ENCODE measurements at places on chromosomes 2 and 18.

- DNase-seq, result no peak
Measured at GRCh38 chr2:128644156-128644555, 325.5 kb upstream of the HS6ST1 start.

GRCh38 chr2:193542762-193543161, 1348.0 kb upstream of the TMEFF2 start:
- DNase-seq, result no peak

GRCh38 chr2:241110607-241111439, 8.7 kb upstream of the MTERF4 start:
- DNase-seq, result no peak

- DNase-seq, result no peak
Measured at GRCh38 chr2:138137949-138138348, 173.7 kb downstream of the HNMT start.

DNA sequence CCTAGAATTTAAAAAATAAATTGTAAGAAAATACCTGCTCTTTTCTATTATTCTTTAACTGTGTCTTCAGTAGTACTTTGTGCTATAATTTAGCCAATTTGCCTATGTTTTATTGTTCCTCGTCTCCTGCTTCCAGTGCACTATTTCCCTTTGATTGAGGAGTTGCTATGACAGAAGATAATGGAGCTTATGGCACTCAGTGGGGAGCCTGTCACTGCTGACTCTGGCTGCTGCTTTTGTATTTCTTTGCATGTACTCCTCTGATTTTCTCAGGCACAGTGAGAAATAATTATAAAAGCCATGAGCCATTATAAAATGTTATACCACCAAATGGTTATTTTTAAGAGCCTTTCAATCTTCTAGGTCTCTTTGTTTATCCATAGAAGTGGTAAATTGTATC, 1310.8 kb upstream of the SLC39A10 start:
- DNase-seq, result no peak

GRCh38 chr18:6004683-6005082, 109.4 kb upstream of the TMEM200C start:
- no peak for DNase-seq

DNA sequence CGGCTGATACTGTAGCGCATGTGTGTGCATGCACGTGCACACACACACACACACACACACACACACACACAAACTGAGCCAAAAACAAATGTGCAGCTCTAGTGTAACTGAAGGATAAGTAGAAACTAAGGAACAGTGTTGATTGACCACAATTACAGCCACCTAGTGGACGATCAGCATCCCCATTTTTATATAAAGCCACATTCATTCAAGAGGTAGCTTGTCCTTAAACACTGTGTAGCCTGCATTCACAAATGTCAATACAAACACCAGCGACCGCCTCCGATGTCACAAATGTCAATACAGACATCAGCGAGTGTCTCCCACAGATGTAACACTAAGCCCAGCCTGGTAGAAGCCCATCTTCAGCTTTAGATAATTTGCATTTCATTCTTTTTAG, 167.4 kb downstream of the PTGR3 start:
- no peak for DNase-seq

DNA sequence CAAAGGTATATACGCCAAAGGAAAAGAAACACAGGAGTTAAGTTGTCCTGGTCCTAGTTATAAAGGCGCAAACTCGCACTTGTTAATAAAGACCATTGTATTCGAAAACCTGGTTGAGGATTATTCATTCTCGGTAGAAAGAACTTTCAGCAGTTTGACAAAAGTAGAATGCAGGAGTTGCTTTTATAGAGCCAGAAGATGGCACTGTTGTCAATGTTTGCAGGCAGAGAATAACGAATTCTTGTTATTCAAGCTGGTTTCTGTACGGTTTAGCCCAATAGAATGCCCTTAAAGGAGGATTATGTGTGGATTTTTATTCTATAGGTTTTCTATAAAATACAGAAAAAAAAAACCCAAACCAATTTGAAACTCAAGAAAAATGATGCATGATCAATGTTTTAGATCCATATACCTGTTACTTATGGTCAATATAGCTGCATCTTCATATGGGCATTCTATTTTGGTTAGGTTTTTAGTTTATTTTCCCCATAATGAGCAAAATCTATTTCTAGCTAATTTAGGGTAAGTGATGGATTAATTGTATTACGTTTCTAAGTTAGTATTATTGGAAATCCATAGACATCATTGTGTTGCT, 510.3 kb downstream of the PLCL1 start:
- DNase-seq, result no peak

DNA sequence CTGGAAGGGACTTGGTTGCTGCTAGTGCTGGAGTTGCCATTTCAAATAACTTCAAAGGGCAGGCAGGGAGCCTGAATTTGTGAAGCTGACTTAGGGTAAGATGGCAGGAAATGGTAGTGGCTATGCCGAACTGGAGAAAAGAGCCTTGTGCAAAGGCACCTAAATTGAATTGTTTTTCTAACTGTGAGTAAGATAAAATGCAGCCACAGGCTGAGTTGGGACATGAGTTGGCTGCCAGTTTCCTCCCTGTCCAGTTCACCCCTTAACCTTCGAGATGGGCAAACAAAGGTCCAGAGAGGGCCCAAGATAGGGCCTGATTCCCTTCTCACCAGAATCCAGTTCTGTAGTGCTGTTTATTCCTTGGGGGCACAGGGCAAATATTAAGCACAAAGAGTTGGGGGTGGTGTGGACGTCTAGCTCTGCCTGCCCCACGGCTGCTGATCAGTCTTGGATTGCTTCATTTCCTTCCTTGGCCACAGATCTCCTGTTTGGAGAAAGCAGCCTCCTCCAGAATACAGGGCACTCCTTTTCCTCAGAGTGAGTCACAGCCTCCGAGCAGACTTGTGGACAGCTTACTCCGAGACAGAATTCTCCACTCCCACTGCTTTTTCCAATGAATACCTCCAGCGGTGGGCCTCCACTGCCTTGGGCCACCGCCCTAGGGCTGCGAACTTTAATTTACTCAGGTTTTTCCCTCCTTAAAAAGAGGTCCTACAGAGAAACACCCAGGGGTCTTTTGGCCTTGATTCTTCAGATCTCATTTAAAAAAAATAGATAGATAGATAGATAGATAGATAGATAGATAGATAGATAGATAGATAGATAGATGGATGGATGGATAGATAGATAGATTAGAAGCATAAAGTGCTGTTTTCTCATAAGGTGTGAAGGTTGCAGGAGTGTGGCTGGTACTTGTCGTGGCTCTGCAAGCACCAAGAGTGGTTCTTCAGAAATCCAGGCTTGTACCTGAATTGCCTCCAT, 18.4 kb upstream of the SLC20A1 start:
- no peak for DNase-seq

GRCh38 chr2:86785456-86785855, 5.3 kb downstream of the CD8A start:
- no peak for DNase-seq

DNA sequence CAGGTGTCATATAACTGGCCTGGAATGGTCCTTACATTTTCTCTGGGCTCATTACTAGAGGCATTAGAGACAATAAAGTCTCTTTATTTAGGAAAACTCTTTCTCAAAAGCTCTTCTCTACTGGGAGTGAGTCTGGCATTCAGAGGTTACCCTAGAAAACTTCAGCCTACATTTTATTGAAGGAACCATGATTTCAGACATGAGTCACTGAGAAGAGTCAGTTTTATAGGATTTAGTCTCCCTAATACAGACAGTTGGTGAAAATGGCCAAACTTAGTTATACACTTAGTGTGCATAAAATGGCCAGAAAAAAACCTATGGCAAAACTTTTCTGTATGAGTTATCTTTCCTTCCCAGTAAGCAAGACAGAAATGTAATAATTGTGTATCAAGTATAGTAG, 689.4 kb downstream of the ZEB2 start:
- no peak for DNase-seq

DNA sequence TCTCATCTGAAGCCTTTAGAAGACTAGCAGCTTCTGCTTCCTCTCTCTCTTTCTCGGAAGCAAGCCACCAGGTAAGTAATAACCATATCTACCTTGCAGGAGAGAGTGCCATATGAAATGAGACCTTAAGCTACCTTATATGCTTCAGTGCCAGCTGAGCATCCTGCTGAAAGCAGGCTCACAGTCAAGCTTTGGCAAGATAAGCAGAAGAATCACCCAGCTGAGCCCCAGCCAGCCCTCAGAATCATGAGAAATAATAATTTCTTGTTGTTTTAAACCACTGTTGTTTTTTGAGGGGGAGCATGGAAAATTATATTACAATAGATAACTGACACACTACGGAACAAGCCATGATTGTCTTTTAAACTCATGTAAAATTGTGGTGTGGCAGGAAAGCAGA, 514.4 kb downstream of the MBD2 start:
- DNase-seq, result no peak

DNA sequence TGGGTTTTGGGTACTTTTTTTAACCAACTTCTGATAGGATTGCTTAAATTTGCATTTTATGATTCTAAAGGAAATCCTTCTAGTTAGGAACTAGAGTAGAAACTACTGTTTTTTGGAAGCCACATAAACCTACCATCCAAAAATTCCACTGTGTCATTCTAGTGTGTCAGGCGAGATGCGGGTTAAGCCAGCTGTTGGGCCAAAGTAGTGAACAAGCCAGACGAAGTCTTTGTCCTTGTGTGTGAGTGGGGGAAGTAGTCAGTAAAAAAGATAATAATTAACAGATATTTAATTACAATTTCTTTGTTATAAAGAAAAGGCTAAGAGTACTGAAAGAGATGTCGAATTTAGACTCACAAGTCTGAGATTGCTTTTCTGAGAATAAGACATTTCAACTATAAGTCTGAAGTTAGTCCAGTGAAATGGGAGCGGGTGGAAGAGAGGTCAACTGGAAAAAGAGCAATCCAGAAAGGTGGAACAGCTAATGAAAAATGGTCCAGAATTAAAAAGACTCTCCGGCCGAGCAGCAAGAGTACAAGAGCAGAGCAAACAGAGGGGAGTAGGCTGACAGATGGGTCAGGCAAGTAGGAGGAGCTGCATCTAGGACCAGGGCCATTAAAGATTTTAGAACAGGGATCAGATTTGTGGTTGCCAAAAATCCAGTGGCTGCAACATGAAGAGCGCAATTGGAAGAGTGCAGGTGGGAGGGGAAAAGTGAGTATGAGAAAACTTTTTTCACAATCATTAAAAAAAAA, 1.5 kb downstream of the EPB41L5 start:
- no peak for DNase-seq

- DNase-seq, result no peak
Measured at GRCh38 chr2:113212245-113213060, 38.7 kb downstream of the PSD4 start.

GRCh38 chr2:143974262-143974661, 545.7 kb downstream of the ZEB2 start:
- no peak for DNase-seq

DNA sequence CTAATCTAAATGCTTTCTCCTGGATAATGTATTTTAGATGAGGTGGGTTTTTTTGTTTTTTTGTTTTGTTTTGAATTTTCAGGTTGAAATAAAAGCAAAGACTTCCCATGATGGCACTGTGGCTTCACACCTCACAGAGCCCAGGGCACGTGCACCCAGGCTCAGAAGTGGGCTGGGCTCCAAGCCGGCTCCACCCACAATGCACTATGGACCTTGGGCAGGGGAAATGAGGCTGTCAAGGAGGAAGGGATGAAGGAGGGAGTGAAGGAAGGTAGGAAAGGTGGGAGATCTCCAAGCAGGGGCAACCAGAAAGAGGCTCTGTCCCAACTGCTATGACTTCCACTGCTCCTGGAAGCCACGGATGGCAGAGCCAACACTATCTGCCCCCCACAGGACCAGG, 60.4 kb downstream of the BIN1 start:
- DNase-seq, result no peak

GRCh38 chr2:106764614-106765013, 121.4 kb downstream of the ST6GAL2 start:
- DNase-seq, result no peak

- DNase-seq, result no peak
Measured at GRCh38 chr2:28652217-28652616, 99.4 kb upstream of the PPP1CB start.

GRCh38 chr2:210086930-210087329, 84.3 kb downstream of the KANSL1L start:
- DNase-seq, result no peak

- no peak for DNase-seq
Measured at GRCh38 chr2:216553482-216554240, 55.0 kb downstream of the RPL37A start.

DNA sequence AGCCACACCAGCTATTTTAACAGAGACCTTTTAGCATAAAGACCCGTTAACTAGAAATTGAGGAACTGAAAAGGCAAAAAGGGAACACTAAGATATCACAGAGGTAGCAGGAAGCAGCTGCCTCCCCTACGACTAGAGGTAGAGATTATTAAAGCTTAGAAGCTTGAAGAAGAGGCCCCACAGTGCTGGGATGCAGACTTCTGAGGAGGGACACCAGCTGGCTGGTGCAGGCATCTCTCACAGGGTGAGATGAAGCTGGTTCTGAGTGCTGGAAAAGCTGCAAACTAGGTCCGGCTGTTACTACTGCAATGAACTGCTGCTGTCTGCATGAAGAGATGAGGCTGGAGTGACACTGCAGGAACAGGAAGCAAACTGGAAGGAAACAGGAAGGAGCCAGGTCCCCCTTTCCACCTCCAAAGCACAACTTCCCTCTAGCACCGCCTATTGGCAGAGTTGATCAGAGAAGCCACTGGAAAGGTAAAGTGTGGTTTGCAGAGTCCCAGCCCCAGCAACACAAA, 61.2 kb upstream of the MRPS9 start:
- no peak for DNase-seq

GRCh38 chr18:77201506-77201905, 48.1 kb upstream of the GALR1 start:
- no peak for DNase-seq

DNA sequence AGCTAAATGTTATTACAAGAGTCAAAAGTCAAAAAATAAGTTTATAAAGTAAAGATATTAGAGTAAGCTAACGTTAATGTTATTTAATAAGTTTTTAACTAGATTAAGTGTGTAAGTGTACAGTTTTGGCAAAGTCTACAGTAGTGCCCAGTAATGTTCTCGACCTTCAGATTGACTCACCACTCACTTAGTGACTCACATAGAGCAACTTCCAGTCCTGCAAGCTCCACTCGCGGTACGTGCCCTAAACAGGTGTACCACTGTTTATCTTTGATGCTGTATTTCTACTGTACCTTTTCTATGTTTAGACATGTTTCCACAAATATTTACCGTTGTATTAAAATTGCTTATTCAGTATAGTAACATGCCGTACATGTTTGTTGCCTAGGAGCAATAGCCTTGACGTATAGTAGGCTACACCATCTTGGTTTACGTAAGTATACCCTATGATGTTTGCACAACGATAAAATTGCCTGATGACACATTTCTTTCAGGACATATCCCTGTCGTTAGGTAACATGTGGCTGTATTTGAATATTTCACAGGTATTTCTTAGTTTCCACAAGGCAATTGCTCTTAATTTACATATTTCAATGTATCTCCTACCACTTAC, 1641.9 kb upstream of the PIK3C3 start:
- no peak for DNase-seq

GRCh38 chr2:149028891-149029290, 9.6 kb upstream of the LYPD6B start:
- no peak for DNase-seq

DNA sequence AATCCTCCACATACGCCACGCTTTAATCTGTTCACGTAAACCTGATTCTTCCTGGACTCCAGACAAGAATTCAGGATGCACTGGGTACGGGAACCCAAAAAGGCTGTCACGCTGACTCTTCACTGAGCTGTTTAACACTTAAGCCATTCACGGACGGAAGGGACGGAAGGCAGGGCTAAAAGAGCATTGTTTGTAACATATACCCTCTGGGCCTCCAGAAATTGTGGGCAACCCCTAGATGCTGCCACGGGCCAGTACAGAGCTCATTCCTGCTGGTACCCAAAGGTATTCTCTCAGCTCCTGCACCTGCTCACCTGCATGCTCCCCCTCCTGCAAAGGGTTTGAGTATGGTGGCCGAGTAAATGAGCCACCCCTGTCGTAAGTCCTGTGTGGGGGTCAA, 45.6 kb upstream of the RMP24 start:
- no peak for DNase-seq
